ENCODE measurements at places on chromosomes 13 and 19.

GRCh38 chr13:31286930-31287329 lies 87.2 kb downstream of the B3GLCT start:
- no peak for DNase-seq

DNA sequence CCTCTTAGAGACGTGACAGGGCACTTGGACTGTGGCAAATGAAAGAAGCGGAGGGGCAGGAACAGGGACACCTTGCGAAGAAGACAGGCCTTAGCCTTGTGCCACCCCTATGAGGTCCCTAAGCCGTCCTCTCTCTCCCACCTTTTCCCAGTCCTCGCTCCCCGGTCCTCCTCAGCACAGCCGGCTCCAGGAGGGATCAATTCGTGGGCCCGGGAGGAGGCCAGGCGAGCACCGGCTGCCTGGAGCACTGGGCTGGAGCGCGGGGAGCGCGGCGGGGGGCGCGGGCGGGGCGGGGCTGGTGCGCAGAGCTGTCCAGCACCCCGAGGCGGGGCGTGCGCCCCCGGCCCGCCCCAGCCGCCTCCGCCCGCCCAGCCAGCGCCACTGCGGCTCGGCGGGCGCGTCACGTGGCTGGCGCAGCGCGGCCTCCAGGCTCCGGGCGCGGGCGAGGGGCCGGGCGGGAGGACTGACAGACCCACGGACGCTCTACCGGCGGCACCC lies at the start of gene LRP3:
Gene LRP3 (plus strand): TSS at position 466 of the 498 bp plus-strand sequence. CDS start 456 bp downstream, outside the sequence.
- no peak for DNase-seq

DNA sequence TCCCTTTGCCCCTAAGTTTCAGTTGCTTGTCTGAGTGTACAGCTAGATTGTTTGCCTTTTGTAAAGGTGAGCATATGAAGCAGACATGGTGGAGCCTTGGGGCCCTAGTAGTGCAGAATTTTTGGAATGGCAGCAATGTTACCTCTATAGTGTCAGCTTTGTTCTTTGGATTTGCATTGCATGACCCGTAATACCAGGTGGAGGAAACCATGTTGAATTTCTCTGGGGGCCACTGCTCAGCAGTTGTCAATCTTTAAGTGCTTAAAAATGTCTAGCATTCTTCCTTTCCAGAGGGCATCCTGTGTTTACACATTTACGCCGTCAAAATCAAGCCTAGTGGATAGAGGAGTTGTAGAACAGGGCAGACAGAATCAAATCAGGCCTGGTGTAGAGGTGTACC lies 303.3 kb downstream of the ATP8A2 start:
- no peak for DNase-seq

GRCh38 chr19:47107202-47107952 lies 6.2 kb downstream of the ZC3H4 start:
- DNase-seq: no peak

DNA sequence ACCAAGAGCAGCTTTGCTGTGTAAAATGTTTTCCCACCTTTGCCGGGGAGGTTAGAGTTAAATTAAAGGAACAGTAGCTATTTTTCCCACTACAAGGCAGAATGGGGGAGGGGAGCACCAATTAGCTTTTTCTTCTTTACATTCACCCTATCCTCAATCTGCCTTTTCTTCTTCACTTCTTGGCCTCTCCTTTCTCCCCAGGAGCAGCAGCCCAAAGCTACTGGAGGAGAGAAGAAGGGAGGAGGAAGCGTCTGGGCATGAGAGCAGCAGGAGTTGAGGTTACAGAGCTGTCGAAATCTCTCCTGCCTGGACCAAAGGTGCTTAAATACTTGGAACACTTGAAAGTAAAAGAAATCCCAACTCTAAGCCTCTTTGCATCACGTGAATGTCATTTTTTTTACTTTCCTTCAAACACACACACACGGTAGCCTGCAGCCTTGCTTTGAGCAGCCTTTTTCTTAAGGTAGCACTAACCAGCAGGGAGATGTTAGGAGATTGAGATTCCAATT lies 39.0 kb upstream of the WASF3 start:
- no peak for DNase-seq

DNA sequence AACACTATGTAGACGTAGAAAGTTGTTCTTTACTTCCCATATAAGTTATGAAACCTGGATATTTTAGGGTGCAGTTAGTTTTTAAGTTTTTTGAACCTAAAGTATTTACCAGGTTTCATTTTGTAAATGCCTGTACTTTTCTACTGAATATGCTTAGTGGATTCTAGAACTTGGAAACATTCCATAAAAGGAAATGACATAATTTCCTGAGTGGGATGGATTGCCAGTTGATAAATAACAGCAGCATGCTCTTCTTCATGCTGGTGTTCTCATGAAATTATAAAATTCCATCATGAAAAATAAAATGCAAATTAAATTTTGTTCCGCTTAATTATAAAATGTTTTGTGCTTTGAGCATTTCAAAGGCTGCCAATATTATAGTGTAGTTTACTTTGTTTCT lies 362.2 kb upstream of the PCDH20 start:
- no peak for DNase-seq

GRCh38 chr19:53308339-53308811 lies 25.2 kb upstream of the ZNF845 start:
- no peak for DNase-seq

DNA sequence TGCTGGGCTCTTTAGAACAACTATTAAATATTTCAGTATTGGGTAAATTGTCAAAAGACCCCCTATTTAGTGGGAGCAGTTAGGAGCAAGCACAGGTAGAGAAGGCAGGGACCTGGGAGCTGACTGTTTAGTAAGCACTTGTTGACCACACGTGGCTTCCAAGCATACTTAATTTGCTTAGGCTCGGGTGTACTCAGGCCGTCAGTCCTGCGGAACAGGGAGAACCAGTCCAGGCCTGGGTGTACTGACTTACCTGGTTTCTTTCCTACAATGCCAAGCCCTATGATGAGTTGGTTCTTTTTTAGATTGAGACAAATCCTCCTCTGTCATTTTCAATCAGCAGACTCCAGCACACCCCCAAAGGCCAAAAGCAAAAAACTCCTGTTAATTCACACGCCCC lies 90.0 kb downstream of the WDFY2 start:
- DNase-seq: no peak

- no peak for DNase-seq
Measured at GRCh38 chr13:98987275-98987674, 9.4 kb upstream of the DOCK9 start.

DNA sequence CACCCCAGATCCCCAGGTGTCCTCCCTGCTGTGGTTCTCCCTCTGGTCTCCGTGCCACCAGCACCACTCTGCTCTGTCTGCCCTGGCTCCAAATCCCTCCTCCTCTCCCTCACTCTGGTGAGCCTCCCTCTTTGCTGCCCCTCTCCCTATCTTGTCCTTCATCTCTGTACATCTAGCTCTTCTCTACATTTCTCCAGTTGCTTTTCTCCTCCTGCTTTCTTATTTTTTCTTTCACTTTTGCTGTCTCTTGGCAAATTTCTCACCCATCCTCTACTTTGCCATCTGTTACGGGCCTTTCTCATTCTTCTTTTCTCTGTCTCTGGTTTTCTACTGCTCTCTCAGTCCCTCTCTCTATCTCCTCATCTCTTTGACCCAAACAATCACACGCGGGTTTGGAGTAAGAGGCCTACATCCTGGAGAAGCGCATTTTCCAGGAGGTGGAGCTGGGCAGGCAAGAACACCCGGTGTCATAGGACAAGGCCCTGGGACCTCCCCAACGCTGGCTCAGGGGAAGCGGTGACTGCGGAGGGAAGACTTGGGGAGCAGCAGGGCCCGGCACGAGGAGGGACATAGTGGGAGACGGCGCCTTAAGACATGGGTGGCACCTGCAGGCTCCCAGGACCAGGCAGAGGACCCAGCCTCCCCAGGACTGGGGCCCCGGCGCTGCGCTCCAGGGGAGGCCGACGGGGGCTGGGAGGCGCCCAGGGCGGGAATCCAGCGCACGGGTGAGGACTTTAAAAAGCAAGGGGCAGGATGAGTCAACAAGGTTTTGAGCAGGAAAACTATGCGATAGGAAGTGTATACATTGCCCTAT lies 9.9 kb downstream of the ZNF611 start:
- DNase-seq: no peak

DNA sequence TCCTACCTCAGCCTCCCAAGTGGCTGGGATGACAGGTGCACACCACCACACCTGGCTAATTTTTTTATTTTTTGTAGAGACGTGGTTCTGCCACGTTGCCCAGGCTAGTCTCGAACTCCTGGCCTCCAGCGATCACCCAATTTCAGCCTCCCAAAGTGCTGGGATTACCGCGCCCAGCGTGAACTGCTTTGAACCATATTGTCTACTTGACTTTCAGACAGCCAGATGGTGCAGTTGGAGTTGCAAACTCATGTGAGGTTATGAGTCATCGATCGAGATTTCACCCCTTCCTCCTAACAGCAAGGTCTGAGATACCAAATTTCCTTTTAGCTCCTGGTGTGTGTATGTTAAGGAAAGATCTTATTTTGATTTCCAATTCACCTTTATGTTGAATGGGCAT lies 2.7 kb downstream of the SLC27A1 start:
- peak; percentile 67 for DNase-seq

GRCh38 chr13:23822252-23822824 lies 66.9 kb downstream of the MIPEP start:
- no peak for DNase-seq

DNA sequence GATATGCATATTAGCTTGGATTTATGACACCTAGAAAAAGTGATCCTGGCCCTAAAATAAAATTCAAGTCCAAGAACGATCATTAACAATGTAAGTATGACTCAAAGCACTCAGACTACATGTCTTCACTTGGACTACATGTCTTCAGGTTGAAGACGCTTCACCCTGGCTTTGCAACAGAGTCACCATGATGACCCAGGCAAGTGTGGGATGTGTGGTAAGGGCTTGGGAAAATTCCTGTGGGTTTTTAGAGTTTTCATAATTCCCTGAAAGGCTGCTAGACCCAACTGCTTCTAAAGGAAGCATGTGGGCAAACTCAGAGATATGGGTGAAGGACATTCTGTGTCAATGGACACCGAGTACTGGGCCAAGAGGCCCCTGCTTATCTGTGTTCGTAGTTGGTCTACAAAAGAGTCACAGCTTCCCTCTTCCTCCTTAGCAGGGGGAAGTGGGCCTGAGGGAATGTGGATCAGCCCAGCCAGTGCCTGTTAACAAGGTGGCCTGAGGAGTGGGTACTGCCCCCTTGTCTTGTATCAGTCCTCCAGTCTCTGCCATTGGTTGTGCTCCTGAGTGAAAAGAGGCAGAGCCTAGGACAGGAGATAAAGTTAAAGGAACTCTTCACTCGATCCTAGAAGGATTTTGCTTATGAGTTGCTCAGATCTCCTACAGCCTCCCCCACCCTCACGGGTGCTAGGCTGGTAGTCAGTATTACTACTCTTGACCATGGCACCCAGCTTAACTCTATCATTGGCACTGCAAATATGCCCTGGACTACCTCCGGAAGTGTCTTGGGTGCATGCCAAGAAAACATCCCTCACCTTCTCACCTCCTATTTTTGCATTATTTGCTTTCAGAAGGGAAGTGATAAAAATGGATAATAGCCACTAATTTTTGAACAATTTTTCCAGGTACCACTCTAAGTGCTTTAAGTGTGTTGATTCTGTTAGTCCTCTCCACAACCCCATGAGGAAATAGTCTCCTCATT lies 406.3 kb downstream of the COG6 start:
- no peak for DNase-seq

- DNase-seq: peak; percentile 23
Measured at GRCh38 chr19:54390942-54391577, 24.2 kb upstream of the TTYH1 start.

DNA sequence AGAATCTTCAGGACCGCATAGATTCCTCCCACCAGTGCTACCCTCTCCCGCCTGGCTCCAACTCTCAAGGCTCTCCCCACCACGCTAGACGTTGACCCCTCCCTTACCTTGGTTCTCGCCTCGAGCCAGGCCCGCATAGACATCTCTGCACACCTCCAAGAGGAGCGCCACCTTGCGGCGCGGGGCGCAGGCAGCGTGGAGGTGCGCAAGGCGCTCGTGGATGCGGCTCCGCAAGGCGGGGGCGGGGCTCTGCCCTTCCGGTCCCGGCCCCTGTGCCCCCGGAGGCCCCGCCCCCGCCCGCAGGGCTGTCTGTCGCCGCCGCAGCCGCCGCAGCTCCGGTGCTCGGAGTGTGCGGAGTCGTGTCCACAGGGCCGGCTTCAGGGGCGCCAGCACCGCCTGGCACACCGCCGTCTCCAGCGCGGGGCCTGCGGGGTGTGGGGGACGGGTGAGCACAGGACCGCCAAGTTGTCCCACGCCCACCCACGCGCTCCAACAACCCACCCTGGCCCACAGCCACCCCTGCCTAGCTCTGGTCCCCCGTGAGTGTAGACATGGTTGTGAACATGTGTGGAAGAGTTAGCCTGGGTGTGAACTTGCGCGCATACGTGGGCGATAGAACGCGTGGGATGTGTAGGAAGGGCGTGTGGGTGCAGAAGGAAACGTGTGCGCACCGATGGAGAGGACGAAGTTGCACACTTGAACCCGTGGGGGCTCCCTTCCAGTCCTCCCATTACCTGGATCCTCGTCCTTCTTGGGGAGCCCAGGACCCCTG lies 8.1 kb downstream of the RINL start:
- no peak for DNase-seq

DNA sequence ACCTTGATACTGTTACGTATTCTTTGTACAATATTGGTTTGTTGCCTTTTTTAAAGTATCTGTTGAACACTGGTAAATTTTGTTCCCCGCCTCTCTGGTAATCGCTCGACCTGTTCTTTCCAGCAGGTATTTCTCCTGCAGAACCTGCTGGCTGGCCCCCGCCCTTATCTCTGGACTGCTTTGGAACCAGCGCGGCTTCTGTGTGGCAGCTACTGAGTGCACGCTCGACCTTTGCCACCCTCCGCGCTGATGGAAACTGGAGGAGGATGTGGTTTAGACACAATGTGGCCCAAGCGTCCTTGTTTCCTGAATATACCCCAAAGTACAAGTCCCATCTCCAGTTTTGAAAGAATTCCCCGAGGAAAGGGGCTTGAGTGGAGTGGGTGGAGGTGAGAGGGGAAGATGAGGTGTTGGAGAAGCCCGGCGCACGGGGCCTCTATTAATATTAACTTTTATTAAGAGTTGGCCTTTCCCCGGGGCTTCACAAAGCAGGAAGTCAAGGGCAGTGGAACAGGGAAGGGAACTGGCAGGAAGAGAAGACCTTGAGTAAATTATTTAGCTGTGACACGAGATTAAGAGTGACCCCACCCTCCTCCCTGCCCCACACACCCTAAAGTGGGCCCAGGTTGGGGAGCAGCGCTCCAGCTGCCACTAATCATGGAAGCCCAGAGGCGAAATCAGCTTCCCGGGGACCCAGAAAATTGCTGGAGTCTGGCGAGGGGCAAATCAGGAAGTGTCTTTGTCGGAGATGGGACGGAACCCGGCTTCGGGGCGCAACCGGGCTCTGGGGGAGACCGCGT lies 16.0 kb downstream of the CDX2 start:
- DNase-seq: no peak

DNA sequence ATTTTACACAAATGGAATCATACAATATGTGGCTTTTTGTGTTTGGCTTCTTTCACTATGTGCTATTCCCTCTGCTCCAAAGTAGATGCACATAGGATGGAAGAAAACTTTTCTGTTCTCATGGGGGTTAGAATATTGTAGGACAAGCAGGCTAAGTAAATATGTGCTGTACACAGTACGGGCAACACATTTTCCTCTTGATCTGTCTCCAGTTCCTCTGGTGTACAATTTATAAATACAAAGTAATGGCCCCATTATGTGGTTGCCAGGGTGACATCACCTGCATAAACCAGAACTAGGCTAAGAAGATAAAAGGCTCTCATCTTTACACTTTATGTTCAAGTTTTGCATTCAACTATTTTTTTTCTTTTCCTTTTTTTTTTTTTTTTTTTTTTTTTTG lies 41.0 kb upstream of the SOX21 start:
- no peak for DNase-seq

GRCh38 chr19:55672418-55672817 lies 2.6 kb upstream of the EPN1 start:
- DNase-seq: no peak
